ENCODE measurements at places on chromosomes 4 and X. TPM values are rescaled to one million over a fixed set of nuclear protein-coding genes. Genes with fewer than 3 reads are reported as not detected.

GRCh38 chrX:120824021-120824420, 51.6 kb downstream of the CT47B1 start:
- DNase-seq, result no peak

The HTT gene
- total RNA-seq, result 69.8 TPM

GRCh38 chr4:135724421-135724820, 1522.8 kb upstream of the PABPC4L start:
- no peak for DNase-seq

- no peak for DNase-seq
Measured at GRCh38 chr4:92014067-92014466, 289.7 kb upstream of the GRID2 start.

The FAM47A gene
- total RNA-seq, result not detected

DNA sequence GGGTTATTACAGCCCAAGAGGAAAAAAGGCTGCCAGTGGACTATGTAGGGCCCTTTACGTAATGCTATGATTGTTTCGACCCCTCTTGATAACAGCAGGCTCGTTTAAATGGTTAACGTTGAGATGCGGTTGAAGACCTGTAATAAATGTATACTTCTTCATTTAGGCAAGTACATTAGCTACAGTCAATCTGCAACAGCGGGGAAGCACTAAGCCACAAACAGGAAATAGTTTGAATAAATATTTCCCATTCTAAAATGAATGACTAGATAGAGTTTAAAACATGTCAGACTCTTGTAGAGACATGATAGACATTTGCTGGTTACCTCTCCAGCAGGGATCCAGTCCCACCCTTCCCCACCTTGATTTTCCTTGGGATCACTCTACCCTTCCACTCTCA, 38.1 kb upstream of the STIM2 start:
- DNase-seq, result peak; percentile 20

GRCh38 chr4:83082777-83083176, 31.8 kb downstream of the PLAC8 start:
- no peak for DNase-seq

DNA sequence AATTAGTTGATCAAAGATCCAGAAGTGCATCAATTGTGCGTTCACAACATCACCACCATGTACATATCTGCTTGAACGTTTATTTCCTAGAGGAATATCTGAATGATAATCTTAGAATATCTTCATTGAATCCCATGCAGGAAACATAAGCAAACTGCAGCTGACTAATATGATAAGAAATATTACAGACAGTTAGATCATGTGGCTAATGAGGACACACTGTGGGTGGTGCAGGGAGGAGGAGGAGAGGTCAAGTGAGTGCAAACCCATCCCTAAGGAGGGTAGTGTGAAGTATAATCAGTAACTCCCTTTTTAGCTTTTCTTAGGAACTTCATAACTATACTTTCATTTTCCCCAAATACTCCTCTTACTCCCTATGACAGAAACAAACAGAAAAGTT, 58.3 kb upstream of the HPGD start:
- DNase-seq, result no peak

DNA sequence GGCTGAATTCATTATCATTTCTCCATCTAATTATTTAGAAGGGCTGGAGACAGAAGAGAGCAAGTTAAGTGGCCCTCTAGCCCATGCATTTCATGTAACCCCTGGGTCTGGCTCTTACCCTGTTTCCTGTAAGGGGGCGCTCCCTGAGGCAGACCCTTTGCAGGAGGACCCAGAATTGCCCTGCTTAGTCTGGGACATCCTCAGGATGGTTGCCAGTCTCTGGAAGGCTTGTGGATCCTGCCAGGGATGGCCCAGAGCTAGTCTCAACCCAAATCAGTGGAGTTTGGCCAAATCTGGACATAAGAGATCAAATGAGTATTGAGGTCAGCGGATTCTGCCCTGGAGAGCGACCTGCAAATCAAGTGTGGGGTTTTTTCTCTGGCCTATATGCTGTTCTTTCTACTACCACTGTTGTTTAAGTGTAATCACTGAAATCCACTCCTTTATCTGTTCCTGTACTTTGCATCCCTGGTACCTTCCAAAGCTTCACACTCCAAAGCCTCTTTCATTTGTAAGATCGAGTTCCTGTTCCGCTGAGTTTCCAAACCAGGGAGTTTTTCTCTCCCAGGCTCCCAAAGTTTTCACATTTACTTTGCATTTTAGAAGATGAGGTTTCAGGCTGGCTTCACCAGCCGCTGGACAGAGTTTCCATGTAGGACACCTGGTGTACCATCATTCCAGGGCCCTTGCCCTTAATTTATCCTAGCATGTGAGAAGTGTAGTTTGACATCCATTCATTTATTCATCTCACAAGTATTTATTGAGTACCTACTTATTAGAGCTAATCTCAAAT, 6.3 kb downstream of the KLF3 start:
- no peak for DNase-seq

GRCh38 chrX:34868633-34869032, 74.0 kb upstream of the FAM47B start:
- DNase-seq, result no peak

- no peak for DNase-seq
Measured at GRCh38 chr4:127843704-127844600, 36.7 kb upstream of the PLK4 start.

GRCh38 chr4:21554500-21554899, 394.1 kb downstream of the KCNIP4 start:
- DNase-seq, result no peak

The ADH1A gene
- not detected for total RNA-seq

The IDUA gene
- total RNA-seq, result 9.0 TPM

- DNase-seq, result peak; percentile 97
Measured at GRCh38 chr4:184263910-184264732, 46.4 kb upstream of the ENPP6 start.

The MAP3K15 gene
- 0.31 TPM for total RNA-seq

- DNase-seq, result no peak
Measured at GRCh38 chr4:112563431-112564200, 47.6 kb upstream of the NEUROG2 start.

Data from activated CD4-positive, alpha-beta memory T cell treated with anti-CD3 and anti-CD28 coated beads for 36 hours (primary cell).